ENCODE measurements at places on chromosomes 1 and 21.

DNA sequence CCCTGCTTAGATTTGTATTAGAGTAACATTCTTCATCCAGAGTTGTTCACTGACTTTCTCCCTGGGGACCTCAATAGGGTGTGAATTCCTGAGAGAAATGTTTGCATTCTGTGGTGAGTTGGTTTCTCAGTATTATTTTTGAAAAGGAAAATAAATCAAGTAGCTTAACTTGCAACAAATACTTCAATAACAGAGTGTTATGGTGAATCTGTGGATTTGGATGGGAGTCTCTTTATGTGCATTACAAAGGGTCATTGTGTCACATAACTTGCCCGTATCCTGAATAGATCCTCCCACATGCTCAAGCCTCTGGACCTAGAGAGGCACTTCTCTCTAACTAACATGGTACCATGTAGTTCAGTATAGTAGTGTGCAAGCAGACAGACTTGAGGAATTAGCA, 68.4 kb upstream of the IPO9 start:
- DNase-seq = no peak

DNA sequence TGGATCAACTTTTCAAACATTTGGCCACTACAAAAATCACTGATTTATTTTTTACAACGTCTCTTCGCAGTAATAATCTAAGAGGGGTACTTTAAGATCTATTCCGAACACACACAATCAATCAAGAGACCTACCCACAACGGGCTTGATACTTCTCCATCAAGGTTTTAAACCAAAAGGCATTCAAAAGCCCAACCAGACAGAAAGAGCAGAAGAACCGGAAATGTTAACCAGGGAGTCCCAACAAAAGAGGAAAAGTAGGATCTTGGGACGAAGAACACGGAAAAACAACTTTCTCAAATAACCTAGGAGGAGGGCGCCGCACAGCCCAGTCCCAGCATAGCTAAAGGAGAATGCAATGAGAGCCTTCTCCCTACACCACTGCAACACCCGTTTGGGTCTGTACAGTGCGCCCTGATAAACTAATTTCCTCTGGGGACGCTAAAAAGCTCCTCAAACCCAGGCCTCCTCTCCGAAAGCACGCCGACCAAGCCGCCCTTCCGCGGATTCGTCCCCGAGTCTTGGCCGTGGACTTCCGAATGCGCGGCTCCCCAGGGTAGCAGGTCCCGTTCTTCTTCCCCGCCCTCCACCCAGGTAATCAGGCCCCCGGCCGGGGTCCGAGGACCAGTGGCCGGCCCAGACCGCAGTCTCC, 623 bp downstream of the RPL22 start:
- DNase-seq = no peak

- no peak for DNase-seq
Measured at GRCh38 chr1:41661428-41662060, 177.1 kb upstream of the EDN2 start.

DNA sequence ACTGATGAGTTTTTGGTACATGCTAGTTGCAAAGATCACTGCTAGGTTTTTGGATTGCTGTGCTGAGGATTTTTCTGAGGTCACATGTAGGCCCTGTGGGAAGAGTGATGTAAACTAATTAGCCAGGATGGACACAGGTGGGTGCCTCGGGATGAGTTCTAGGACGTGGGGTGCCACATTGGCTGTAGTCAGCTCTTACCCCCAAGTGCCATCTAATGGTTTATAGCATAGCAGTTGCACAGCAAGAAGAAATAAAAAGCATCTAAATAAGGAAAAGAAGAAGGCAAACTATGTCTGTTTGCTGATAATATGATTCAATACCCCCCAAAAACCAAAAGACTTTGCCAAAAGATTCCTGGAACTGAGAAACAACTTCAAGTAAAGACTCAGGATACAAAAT, 9.8 kb upstream of the OR2T1 start:
- DNase-seq = no peak

DNA sequence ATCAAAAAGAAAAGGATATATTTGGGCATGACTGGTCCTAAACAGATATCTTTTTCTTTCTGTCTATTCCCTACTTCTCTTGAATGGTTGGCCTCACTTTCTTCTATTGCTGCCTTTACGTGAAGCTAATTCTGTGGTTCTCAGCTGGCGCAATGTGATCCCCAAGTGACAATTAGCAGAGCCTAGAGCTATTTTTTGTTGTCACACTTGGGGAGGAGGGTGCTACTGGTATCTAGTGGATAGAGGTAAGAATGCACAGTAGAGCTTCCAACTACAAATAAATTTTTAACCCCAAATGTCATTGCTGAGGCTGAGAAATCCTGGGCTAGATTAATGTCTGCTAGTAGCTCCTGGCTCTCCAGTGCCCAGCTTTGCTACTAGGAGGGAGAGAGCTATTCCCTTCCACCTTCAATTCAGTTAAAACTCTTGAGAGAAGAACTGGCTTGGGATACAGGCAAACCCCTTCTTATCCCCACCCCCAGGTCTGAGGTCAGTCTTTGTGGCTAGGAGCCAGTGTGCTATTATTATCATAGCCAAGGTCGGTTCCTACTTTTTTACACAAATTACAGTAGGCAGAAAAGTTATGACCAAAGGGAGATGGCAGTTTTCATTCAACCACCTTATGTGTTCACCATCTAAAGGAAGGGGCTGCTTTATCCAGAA, 102.1 kb downstream of the SNX7 start:
- DNase-seq = no peak

DNA sequence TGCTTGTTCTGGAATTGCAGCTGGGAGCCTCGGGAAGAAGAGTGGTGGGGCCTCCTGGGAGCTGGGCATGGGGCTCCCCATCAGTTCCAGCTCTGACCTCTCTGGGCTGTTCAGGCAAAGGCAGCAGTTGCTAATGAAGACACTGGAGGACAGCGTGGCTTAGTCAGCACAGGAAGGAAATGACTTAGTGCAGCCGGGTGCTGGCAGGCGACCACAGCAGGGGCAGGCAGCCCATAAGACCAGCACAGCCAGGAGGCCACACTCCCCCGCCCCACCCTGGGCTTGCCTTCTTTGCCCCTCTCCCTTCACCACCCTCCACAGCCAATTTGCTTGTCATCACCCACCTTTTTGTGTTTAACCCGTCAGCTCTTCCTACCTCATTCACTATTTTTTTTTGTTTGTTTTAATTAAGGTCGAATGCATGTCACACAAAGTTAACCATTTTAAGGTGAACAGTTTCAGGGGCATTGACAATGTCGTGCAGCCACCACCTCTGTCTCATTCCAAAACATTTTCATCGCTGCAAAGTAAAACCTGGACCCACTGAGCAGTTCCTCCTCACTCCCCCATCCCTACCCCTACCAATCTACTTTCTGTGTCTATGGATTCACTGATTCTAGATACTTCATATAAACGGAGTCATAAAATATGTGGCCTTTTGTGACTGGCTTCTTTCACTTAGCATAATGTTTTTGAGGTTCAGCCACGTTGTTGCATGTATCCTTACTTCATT, 10.9 kb downstream of the OLIG2 start:
- no peak for DNase-seq

DNA sequence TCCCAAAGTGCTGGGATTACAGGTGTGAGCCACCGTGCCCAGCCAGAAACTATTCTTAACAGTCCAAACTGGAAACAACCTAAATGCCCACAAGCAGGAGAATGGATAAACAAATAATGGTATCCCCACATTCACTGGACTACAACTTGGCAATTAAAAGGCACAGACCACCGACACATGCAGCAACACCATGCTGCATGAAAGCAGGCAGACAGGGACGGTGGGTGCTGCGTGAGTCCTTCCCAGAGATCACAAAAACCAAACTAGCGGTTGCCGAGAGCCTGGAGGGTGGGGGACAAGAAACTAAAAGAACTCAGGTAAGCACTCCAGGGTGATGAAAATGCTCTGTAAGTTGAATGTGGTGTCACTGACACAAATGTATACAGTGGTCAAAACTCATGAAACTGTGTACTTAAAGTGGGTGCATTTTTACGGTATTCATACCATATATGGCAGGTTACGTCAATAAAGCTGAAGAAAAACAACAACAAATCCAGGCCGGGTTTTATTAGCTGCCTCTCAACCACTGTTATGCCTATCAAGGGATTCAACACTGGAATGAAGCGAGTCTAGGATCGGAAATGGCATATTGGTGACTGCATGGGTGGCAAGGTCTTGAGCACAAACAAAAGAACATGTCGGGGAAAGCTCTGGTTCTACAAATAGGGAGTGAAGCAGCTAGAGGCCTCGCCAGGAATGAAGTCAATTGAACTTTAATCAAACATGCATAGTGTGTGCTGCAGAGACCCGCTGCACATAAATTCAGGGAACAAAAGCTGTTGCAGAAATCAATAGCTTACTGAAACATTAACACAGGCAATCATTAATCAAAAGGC, 52.4 kb downstream of the SLC45A1 start:
- DNase-seq = no peak

- no peak for DNase-seq
Measured at GRCh38 chr1:239909898-239910297, 181.8 kb upstream of the FMN2 start.

GRCh38 chr1:189619682-189620332, 857.9 kb downstream of the BRINP3 start:
- peak; percentile 87 for DNase-seq

DNA sequence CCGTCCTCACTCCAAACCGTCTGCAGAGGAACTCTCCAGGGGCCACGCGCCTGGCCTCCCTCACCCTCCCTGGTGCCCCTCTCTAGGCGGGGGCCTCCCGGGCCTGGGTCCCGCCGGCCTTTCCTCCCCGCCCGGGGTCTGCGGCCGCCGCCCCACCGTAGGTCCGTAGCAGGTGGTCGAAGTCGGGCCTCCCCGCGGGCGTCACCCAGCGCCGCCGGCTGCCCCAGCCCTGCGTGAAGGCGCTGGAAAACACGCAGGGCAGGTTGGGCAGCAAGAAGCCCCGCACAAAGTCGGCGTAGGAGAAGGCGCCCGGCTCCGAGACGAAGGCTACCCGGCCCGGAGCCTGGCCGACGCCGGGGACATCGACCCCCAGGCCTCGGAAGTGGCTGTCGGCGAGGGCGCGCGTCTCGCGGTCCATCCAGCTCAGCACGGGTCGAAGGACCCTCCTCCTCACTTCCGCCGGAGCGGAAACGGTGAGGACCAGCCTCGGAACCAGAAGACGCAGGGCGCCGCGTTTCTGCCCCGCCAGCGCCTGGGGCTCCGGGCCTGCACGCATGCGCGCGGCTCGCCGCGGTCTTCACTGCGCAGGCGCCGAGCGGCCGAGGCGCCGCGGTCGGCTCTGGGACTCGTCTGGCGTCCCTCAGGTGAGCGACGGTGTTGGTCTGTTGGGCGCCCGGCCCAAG, at the start of the genes JMJD4 and SNAP47:
Gene JMJD4, minus strand, starts transcription at position 447 of the 683 bp plus-strand sequence. Its CDS starts 29 bp downstream, at position 418.
Gene SNAP47, plus strand, starts transcription at position 580 of the 683 bp plus-strand sequence. CDS start 12,302 bp downstream, outside the sequence.
- DNase-seq = peak; percentile 97

Measured in Calu3 (cell line).